GM20000 (cell line): ENCODE measurements at places on chromosomes 6 and 20.

GRCh38 chr20:37529214-37529967 is 1.7 kb upstream of the BLCAP start:
- DNase-seq: no peak

- no peak for DNase-seq
Measured at GRCh38 chr6:163538331-163538730, 123.8 kb downstream of the QKI start.

DNA sequence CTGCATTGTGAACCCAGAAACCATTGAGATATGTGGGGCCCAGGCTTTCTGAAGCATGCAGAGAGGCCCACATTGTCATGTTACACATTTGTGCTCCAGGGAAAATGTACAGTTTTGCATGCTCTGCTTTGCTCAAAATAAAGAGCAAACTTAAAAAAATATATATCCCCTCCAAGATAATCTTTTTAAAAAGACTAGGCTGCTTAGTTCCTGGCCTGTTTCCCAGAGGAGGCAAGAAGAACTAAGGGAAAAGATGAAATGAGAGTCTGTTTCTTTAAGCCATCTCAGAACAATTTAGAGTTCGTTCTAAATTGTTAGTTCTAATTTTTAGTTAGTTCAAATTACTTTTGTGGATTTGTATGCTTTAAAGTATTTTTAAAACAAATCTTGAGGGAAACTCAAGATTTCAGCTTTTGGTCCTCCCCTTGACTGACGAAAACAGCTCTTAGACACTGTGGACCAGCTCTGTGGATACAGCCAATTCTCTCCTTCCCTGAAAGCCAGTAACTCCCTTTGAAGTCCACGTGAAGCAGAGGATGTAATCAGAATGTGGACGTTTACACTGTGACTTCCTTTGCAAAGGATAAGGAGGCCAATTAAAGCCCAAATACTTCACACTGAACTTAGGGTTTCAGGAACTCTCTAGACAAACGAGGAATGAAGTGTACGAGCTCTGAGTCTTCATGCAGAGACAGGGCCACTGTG is 84.7 kb downstream of the CD164 start:
- DNase-seq: no peak

DNA sequence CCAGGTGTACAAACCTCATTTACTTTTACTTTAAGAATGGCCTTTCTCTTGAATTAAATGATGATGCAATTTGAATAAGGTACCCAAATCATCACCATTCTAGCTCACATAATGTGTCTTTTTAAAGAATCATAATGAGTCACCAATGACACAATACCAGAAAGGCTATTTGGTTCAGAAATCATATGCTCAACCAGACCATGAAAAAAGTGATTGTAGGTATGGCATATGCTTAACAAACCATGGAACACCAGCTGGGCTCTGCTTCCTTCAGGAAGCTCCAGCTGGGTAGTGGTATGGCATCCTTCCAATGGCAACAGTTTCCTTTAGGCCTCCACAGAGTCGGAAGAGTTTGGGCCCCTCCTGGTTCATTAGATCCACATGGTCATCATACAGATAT is 128.2 kb downstream of the FRK start:
- DNase-seq: no peak

GRCh38 chr6:45378334-45378926 is 696 bp upstream of the SUPT3H start:
- peak; percentile 12 for DNase-seq

DNA sequence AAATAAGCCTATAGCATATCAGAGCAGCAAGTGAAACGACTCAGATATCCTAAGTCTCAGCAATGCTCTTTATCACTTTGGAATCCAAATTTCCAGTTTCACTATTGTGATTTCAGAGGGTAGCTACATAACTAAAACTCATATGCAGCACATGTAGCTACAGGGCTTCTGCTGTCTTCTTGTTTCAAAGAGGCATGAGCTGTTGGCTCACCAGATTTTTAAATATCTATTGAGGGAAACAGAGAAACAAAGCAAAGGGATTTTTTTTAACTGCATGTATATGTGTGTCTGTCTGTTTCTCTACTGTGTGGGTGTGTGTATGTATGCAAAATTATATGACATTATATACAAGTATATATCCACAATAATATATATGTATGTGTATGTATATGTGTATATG is 258.4 kb downstream of the HDGFL1 start:
- no peak for DNase-seq
